Esophagus squamous epithelium (tissue), 5 donors: ENCODE measurements at places on chromosomes 7 and 10. TPM values are rescaled to one million over a fixed set of nuclear protein-coding genes. Genes with fewer than 3 reads are reported as not detected.

NDUFB8 gene
- total RNA-seq, result 160 TPM

DNA sequence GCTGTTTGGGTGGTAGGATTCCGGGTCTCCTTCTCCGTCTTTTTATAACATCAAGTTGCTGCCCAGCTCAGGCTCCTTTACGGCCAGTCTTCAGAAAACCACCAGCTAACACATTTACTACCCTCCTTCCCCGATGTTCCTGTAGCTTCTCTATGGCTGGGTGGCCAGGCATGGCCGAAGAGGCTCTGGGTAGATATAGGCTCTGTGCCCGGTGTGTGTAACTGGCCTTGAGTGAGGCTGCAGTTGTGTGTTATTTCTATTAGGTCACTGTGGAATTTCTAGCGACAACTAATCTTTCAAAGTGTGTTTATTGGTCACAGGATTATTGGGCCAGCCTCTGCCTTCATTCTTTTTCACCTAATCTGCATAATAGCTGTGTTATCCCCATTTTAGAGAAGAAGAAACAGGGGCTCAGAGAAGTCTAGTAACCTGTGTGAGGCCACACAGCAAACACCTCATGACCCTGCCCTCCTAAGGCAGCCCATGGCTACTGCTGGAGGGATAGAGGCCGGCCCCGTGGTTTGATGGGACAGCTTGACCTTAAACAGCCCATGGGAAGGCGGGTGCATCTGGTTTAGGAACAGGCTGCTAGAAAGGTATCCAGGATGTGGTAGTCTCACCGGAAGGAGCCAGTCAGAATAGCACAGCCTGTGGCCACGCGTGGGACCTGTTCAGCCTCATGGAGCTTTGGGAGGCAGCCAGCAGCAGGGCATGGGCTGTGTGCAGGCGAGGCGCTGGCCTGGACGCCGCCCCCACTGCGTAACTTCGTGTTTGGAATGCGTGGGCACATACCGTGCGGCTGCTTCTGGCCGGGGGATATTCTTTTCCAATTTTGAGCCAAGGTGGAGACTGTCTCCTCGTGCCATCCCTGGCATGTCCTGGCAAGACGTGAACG lies 29.7 kb downstream of the HTRA1 start:
- DNase-seq, result no peak
- H3K4me1 ChIP-seq, result peaks cover 9% of the 10 kb centered on the region
- peaks cover 47% of the 10 kb centered on the region for H3K27me3 ChIP-seq
- H3K27ac ChIP-seq, result peak overlapping the region; percentile 76
- no peak overlapping the region for H3K4me3 ChIP-seq

GRCh38 chr7:1024331-1024841 lies 20.0 kb upstream of the GPR146 start:
- no peak for DNase-seq
- H3K36me3 ChIP-seq, result no peaks in the 10 kb centered on the region

- no peaks in the 10 kb centered on the region for H3K36me3 ChIP-seq
- no peak overlapping the region for H3K27ac ChIP-seq
- H3K4me1 ChIP-seq, result no peaks in the 10 kb centered on the region
- H3K4me3 ChIP-seq, result no peak overlapping the region
- no peaks in the 10 kb centered on the region for H3K27me3 ChIP-seq
Measured at GRCh38 chr7:36861656-36862055, 137.4 kb upstream of the AOAH start.
